ENCODE measurements at places on chromosomes 13 and 19.

DNA sequence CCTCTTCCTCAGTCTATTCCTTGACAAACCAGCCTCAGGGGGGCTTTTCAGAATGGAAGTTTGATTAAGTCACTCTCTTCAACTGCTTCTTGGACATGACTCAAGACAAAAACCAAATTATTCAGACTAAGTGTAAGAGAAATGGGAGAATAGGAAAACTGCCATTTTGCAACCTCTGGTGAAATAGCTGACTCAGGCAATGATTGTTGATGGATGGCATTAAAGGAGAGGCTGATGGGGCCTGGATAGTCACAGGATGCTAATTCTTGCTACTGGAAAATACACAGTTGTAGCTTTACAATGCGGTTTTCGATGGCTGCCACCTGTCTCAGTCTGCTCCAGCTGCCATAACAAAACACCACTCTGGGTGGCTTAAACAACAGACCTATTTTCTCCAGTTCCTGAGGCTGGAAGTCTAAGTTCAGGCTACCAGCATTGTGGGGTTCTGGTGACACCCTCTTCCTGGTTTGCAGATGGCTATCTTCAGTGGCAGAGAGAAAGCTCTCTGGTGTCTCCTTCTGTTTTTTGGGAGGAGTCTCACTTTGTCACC is 6.1 kb downstream of the NOSIP start:
- DNase-seq, result no peak

- no peak for DNase-seq
These were observed 23.8 kb downstream of the ZNF160 start for GRCh38 chr19:53079313-53079924.

- no peak for DNase-seq
These were observed 33.4 kb downstream of the PEPD start for GRCh38 chr19:33487901-33488800.

DNA sequence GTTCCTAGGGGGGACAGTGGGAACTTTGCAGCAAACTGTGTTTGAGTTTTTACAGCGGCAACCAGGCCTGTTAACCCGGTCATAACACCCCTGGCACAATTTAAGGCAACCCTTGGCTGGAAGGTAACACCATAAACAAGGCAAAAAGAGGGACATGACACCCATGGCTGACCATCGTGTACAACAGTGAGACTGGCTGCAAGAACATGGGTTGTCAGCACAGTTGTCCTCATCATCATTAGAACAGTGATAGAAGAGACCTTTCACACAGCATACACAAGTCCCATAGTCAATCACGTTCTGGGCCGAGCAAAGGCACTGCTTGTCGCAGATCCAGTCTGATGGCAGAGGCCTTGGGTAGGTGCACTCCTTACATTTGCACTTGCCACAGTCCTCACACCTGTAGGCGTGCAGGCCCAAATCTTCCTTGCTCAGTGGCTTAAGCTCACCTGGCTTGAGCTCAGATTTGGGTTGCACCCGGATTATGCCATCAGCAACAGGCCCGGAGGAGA is 4.1 kb downstream of the SPRY2 start:
- no peak for DNase-seq

DNA sequence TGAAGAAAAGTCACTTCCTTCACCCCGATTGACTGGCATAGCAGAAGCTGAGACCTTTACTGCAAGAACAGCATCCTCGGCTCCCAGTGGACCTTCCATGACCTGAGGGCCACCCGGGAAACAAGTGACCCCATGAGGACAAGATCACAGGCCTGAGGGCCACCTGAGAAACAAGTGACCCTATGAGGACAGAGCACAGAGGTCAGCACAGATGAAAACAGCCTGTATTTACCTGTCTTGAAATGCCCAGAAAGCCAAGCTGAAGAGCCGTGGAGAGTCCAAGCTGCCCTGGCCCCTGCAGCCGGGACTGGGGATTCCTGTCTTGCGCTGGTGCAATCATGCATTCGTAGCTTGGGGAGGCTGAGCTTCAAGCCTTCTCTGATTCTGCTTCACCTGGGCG is 114.2 kb upstream of the SPACA7 start:
- DNase-seq, result no peak

GRCh38 chr19:1584500-1585242 is 8.0 kb downstream of the MBD3 start:
- DNase-seq, result no peak

GRCh38 chr13:30112602-30113435 is 194.5 kb downstream of the KATNAL1 start:
- DNase-seq, result peak; percentile 74

DNA sequence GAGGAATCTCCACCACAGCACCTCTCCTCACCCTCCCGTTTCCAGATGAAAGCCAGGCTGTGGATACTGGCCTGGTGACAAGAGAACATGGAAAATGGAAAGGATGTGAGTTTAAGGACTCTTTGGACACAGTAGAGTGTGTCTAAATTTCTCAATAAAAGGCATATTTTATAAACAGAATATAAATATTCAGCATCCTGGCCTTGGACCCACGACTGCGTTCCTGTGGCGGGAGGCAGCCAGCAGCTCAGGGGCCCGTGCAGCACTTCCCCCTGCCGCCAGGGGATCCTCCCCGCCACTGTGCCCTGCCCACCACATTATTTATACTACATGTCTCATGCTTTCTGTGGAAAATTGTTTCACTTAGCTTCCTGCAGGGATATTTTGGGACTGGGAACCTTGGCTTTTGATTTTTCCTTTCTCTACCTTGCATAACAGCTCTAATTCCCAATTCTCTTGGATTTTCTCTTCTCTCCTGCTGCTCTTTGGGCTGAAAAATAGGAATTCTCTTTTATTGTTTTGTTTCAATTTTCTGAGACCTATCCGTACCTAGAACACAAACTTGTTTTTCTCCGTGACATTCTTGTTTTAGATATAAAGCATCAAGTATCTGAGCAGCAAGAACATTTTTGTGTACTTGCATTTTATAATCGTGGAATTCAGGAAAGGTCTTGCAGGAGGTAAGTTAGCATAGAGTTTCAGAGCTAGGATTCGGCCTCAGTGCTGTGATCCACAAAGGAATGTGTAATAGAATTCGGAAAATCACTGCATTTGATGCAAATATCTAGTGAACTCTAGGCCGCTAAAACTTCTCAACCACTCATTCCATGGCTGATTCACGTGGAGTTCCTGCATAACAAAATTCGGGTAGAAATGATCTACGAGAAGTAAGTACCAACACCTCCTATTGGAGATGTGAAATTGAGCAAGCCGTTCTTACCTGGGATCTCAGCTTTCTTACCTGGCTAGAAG is 107.7 kb upstream of the SPATA13 start:
- no peak for DNase-seq

DNA sequence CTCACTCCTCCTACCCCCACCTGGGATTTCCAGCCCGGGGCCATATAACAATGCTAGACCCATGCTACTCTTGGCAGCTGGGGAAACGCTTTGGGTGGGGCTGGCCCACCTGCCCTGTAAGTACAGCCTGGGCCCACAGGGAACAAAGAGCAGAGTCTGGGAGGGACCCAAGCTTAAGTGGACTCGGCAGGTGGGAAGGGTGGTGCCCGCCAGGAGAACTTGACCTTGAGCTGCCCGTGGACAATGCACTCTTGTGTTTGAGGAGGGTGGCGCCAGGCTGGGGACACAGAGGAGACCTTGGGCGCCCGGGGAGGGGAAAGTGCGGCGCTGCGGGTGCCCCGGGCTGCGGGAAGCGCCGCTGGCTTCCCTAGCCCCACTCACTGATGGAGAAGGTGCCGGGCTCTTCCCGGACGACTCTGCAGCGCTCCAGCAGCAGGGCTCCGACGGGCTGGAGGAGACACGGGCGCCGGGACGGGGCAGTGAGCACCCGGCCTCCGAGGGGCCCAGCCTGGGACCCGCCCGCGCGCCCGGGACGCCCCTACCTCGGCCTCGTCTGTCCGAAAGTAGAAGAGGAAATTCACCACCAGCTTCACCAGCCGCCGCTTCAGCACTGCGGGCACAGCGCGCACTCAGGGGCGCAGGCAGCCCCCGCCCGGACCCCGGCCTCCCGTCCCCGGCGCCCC is 607 bp downstream of the PLEKHJ1 start:
- no peak for DNase-seq

GRCh38 chr13:88752041-88752440 is 1080.9 kb downstream of the SLITRK5 start:
- DNase-seq, result no peak

GRCh38 chr13:109728791-109729731 is 57.3 kb downstream of the IRS2 start:
- no peak for DNase-seq

- DNase-seq, result no peak
These were observed 100.2 kb downstream of the ZIC5 start for GRCh38 chr13:99871249-99871898.

DNA sequence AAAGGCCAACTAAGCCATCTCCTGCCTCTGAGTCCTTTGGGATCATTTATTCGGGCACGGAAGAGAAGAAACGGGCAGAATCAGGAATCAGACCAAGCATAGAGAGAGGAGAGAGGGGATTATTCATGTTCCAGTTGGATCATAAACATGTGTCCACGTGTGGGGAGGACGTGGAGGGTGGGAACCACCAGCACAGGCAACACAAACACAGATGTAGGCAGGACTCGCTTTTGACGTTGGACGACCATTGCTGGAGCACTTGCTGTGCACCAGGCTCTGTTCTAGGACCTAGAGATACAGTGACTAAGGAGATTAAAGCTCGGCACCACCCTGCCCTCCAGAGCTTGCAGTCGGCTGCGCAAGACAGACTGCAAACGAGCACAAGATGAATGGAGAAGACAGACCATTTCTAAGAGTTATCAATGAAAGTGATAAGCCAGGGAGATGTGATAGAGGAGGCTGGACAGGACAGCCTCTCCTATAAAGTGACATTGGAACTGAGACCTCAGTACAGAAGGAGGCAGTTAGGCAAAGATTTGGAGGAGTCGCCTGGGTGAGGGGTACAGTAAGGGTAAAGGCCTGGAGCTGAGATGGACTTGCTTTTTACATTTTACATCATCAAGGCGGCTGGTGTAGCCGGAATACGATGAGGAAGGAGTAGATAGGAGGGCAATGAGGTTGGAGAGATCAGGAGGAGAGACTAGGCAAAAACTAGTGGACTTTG is 716 bp downstream of the SH2D3A start:
- no peak for DNase-seq

GRCh38 chr13:107139006-107139405 is 571.1 kb upstream of the ARGLU1 start:
- no peak for DNase-seq

DNA sequence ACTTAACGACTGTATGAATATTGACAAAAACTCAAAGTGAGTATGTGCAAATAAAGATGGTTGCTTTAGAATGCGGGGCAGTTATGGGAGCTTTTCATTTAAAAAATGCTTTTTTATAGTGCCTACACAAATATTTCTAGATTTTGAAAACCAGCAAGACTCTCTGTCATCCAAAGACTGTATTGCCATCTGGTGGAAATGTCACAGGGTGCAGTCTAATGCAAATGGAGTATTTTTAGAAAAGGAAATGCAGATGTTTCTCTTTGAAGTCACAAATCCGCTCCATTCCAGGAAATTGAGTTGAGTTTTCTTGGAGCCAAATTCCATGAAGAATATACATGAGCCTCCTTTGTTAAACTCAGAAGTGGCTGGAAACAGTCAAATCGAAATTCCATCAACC is 2.3 kb upstream of the C1QTNF9B start:
- no peak for DNase-seq

- no peak for DNase-seq
These were observed 226.3 kb downstream of the DLEU7 start for GRCh38 chr13:50617134-50617721.

DNA sequence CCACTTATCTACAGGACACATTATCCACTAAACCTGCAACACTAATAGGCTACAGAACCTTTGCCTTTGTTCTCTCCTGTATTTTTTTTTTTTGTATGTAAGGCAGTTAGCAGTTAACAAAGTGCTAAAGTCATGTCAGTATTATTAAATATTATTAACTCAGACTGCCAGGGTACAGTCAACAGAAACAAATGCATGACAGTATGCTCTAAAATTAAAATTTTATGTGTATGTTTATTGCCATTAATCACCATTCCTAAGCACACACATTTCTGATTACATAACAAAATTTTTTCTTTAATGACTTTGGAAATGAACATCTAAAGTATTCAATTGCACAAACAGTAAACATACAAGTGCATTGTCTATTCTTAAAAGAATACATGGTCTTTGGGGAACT is 41.7 kb downstream of the XPO4 start:
- no peak for DNase-seq

DNA sequence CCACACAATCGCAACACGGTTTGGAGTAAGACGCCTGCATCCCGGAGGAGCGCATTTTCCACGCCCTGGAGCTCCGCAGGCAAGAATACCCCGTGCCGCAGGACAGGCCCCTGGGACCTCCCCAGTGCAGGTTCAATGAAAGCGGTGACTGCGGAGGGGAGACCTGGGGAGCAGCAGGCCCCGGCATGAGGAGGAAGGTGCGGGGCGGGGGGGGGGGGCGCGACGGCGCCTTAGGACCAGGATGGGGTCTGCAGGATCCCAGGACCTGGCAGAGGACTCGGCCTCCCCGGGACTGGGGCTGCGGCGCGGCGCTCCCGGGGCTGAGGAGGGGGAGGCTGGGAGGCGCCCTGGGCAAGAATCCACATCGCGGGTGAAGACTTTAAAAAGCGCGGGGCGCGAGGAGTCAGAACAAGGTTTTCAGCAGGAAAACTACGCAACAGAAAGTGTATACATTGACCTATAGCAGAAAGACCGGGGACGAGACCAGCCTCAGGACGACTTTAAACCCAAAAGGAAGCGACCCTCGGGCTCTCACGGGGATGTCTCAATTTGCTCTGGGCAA is 432 bp downstream of the ZNF611 start:
- peak; percentile 12 for DNase-seq

GRCh38 chr19:55479045-55479444 is 2.6 kb downstream of the ZNF628 start:
- no peak for DNase-seq

GRCh38 chr13:26816881-26817280 is 56.3 kb upstream of the GPR12 start:
- DNase-seq, result no peak

GRCh38 chr19:5214902-5215301 is 125.7 kb downstream of the PTPRS start:
- DNase-seq, result no peak

DNA sequence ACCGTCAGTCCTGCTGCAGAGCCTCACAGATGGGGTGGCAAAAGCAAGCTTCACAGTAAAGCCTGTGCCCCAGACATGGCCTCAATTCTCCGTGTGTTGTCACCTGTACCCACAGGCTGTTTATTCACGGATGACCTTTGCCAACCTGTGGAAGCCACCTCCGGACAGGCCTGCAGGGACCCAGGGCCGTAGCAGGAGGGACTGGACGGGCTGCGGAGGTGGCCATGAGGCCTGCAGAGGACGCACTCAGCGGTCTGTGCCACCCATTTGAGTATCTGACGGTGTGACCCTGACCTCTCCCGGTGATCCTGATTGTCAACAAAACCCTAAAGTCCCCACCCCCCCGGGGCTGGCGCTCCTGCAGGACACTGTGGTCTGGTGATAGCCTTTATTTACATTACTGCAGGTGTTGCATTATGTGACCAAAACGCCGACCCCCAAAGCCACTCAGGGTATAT is 7.8 kb upstream of the KLF16 start:
- DNase-seq, result no peak

GRCh38 chr19:10839114-10840050 is 3.4 kb upstream of the TMED1 start:
- no peak for DNase-seq
